ENCODE measurements at places on chromosomes 12 and 14. TPM values are rescaled to one million over a fixed set of nuclear protein-coding genes. Genes with fewer than 3 reads are reported as not detected.

NR1H4 gene
- not detected for total RNA-seq

PTPRQ gene
- total RNA-seq, result not detected

SLC17A8 gene
- total RNA-seq, result not detected

- no peak for DNase-seq
Observed at GRCh38 chr14:72495668-72496067, 398.2 kb downstream of the DPF3 start.

DNA sequence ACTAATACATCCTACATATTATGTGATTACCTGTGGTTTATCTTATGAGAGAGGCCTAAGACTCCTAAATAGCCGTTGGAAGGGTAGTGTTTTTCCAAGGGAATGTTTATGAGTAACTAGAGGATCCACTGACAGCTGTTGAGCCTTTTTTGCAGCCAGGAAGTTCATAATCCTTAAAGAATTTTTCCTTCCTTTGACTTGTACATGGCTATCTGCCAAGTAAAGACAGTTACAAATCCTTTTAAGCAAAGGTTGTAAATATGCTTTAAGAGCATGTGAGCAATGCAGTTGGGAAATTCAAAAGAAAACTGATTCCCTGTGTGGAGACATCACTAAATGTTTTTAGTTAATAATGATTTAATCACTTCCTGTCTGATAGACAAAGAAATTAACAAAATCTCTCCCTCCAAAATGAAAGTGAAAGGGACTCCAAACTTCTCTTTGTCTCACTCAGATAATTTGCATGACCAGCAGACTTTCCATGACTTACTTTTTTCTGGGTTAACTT lies 333.8 kb downstream of the PDZRN4 start:
- no peak for DNase-seq

GRCh38 chr12:121933522-121934308 lies 15.3 kb downstream of the CFAP251 start:
- DNase-seq, result no peak

GRCh38 chr14:88129306-88130056 lies 124.5 kb downstream of the GPR65 start:
- no peak for DNase-seq
